Activated T-cell treated with anti-CD3 and anti-CD28 coated beads, Interleukin-2, amount 50 U/mL, for 4 hours (primary cell): ENCODE measurements at places on chromosomes 1 and 21. TPM values are rescaled to one million over a fixed set of nuclear protein-coding genes. Genes with fewer than 3 reads are reported as not detected.

The SPRR2F gene
- not detected for total RNA-seq

- DNase-seq, result no peak
Observed at GRCh38 chr21:38433471-38433870, 64.8 kb downstream of the ERG start.

The CFHR2 gene
- not detected for total RNA-seq

DNA sequence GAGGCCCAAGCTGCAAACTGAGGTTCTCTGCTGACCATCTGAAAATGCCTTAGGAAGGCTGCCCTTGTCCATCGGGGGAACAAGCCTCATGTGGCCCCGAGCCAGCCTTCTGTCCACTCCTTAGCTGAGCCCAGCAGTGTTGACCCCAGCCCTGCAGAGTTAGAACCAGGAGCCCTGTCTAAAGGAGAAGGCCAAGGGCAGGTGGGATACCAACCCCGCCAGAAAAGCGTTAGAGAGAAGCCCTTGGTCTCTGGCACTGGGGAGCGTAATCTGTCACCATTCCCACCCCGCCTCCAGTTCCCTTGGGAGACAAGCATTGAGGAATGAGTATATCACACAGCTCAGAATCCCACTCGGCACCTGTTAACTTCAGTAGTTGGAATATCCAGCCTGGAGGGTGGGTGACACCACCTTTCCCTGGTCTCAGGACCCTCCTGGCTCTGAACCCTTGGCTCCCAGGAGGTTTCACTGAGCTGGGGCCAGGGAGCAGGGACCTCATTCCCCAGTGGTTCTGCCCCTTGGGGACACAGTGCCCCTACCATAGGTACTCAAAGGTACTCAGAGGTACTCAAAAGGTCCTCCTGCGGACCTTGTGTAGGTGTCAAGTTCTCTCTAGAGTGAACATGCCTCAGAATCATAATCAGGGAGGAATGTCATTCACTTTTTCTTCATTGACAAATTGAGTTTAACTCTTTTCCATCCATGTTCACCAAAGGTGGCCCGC, 16.4 kb downstream of the ETS2 start:
- no peak for DNase-seq

The OR2T33 gene
- not detected for total RNA-seq

GRCh38 chr1:18808550-18808949, 50.9 kb downstream of the TAS1R2 start:
- DNase-seq, result no peak

The S100A9 gene
- not detected for total RNA-seq

- DNase-seq, result no peak
Observed at GRCh38 chr1:165823552-165824268, 3.7 kb upstream of the UCK2 start.

DNA sequence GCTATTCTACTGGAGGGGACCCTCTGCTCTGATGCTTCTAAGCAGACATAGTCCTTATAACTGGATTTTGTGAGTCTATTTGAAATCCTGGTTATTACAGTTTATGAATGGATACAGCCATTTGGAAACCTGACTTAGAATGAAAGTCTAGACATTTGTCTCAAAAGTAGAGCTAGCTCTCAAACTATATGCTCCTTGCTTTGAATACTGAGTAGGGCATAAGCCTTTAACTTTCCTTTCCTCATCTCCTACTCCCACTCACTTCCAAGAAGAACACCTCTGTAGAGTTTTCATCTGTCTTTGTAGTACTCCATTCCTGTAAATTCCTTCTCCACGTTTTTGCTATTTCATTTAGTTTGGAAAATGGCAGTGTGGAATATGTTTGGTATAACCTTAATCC, 9.0 kb upstream of the ARID1A start:
- no peak for DNase-seq

DNA sequence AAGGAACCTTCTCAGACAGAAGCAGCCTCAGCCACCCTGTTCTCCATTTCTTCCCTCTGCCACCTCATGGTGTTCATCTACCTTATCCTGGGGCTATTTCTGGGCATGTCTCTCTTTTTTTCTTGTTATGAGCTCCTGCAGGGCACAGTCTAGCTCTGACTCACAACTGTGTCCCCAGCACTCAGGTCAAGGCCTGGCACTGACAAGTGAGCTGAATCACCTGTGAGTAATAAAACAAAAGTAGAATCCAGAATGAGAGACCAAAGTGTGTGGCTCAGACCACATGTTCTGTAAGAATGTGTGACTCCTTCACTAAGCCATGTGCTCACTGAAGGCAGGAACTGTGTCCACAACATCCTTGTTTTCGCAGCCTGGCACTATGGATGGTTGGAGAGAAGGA, 23.2 kb downstream of the C1orf94 start:
- no peak for DNase-seq

The AMY2B gene
- 2.8 TPM for total RNA-seq

- DNase-seq, result no peak
Observed at GRCh38 chr1:71834601-71835441, 447.5 kb downstream of the NEGR1 start.

The KCNJ9 gene
- not detected for total RNA-seq

The CLCNKB gene
- total RNA-seq, result not detected

GRCh38 chr1:231844986-231845502, 218.5 kb downstream of the DISC1 start:
- DNase-seq, result no peak

The ATP1A2 gene
- not detected for total RNA-seq

- no peak for DNase-seq
Observed at GRCh38 chr1:199096591-199096990, 457.8 kb downstream of the PTPRC start.

GRCh38 chr1:21568809-21569385, 59.7 kb downstream of the ALPL start:
- no peak for DNase-seq

DNA sequence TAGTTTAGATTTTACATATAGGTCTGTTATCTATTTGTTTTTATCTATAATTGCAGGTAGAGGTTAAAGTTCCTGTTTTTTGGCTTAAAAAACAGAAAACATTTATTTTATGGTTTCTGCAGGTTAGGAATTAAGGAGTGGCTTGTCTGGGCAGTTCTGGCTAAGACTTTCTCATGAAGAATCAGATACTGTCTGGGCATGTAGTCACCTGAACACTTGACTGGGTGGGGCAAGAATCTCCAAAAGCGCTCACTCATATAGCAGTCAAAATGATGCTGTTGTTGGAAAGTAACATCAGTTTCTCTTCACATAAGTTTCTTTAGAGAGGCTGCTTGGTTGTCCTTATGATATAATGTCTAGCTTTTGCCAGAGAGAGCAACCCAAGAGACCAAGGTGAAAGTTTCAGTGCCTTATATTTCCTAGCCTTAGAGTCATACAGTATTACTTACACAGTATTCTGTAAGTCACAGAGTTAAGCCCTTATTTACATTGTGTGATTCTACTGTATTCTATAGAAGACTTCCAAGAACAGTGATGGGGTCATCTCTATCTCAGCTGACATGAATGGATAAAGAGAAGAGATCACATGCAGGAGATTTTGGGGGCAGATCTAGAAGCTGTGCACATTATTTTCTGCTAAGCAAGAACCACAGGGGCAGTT, 125.4 kb upstream of the GPR52 start:
- no peak for DNase-seq

The CD34 gene
- 0.08 TPM for total RNA-seq

GRCh38 chr1:59414406-59415133, 117.7 kb downstream of the FGGY start:
- no peak for DNase-seq

The CCDC17 gene
- total RNA-seq, result 2.3 TPM

DNA sequence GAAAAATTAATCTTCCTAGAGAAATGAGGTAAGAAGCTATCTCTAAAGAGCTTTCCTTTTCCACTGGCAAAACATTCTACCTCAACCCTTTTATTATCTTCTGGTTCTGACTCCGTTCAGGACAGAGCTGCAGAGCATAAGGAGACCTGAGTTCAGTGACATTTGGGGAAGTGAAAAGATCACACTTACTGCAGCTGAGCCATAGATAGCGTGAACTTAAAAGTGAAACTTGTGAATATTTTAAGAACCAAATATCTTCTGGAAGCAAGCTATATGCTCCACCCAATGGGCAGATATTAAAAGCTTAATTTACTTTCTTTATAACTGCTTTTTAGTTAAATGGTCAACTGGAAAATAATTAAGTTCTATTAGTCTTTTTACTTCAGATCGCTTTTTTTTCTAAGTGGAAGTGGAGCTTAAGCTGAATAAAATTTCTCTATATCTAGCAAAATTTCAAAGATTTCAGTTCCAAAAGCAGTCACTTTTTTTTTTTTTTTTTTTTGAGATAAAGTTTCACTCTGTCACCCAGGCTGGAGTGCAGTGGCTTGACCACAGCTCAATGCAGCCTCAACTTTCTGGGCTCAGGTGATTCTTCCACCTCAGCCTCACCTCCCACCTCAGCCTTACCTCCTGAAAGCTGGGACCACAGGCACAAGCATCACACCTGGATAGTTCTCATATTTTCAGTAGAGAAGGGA, 11.9 kb downstream of the PTPN22 start:
- DNase-seq, result no peak

DNA sequence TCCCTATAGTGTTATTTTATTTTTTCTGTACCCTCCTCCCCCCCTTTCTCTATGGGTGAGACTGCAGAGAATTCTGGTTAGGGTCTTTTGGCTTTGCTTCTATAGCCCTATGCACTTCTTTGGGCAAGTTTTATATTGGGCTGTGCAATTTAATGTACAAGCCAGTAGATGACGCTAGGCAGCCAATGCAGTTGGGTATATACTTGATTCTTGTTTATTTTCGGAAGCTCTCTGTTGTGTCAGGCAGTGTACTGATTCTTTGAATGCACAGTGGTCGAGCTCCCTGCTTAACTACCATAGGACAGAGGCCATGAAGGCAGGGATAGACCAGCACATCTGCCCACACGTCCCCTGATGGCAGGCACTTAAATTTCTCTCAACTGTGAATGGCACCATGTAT, 34.1 kb upstream of the GPR52 start:
- no peak for DNase-seq

DNA sequence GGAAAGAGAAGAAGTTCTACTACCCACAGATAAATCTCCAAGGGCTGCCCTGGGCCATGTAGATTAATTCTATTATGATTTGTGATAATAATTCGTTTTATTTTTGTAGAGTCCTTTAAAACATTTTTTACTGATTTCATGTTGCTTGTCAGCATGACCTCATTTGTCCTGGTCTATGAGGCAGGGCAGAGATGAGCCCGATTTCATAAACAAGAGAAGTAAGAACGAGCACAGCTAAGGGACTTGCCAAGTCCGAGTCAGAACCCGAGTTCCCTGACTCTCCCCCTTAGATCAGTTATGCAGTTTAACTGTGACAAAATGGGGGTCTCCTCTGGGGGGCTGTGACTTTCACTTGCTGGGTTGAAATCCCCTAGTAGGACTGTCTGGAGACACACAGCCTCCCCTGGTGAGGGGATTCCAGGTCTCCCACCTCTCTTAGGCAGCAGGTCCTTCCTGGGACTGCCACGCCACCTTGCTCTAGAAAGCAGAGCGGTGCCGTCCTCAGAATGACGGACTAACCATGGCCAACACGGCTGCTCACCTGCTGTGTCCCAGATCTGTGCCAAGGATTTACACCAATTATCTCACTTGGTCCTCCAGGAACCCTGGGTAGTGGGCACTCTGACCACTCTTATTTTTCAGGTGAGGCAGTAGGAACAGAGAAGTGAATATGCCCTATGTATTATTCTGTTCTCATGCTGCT, 31.0 kb upstream of the SOX13 start:
- no peak for DNase-seq

DNA sequence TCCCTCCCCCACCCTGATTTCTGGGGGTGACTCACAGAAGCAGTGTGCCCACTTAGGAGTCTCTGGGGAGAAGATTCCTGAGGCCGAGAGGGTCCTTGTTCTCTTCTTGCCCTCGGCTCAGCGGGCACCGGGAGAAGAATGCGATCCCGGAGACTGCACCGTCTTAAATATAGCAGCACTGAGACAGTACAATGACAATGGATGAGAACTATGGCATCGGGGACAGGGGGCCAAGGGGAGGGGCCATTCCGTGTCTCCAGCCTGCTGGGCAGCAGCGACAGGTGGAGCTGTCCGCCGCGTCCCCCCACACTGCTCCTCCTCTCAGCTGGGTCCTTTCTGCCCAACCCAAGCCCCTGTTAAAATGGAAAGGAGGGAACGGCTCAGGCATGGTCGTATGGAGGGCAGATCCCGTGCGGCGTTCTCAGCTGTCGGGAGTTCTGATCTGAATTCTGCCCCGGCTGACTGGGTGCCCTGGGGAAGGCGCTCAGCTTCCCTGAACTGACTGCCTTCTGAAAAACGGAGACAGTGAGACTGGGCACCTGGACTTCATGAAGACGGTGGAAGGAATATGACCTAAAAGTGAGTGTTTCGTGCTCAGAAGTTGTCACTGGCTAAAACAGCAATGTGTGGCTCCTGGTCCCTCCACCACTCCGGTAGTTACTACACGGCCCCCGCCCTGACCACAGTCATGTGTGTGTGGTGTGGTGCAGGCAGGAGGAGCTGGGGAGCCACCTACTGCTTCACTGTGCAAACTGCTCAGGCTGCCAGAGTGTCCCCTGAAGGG, at the start of gene MYOM3:
TSS of gene MYOM3 (minus strand) at position 140 of the 784 bp plus-strand sequence. CDS start 3,499 bp downstream, outside the sequence.
- DNase-seq, result no peak

The ERICH3 gene
- not detected for total RNA-seq

DNA sequence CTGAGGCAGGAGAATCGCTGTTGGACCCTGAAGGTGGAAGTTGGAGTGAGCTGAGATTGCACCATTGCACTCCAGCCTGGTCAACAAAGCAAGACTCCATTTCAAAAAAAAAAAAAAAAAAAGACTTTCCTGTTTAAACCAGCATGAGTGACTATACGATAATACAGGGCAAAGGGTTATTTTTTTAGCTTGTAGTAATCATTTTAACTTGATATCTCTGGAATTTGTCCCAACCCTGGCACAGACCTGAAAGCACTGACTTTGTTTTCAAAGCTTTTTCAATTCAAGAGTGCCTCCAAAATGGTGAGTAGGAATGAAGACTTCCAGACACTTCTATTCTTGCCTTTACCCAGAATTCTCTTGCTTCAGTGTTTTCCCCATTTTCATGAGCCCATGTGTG, 4.4 kb upstream of the TMCO2 start:
- no peak for DNase-seq

GRCh38 chr1:76240316-76240715, 165.8 kb downstream of the ST6GALNAC3 start:
- no peak for DNase-seq

GRCh38 chr21:37619464-37619974, 252.9 kb downstream of the DYRK1A start:
- no peak for DNase-seq

The CHRM3 gene
- 0.32 TPM for total RNA-seq
